ENCODE measurements at places on chromosomes 4 and X. TPM values are rescaled to one million over a fixed set of nuclear protein-coding genes. Genes with fewer than 3 reads are reported as not detected.

GRCh38 chrX:39827951-39828350, 269.8 kb downstream of the BCOR start:
- H3K4me1 ChIP-seq, result no peaks in the 10 kb centered on the region
- no peak overlapping the region for H3K27ac ChIP-seq
- no peak overlapping the region for H3K4me3 ChIP-seq
- no peaks in the 10 kb centered on the region for H3K36me3 ChIP-seq

- H3K4me1 ChIP-seq, result no peaks in the 10 kb centered on the region
- no peak overlapping the region for H3K27ac ChIP-seq
- no peak for DNase-seq
- H3K4me3 ChIP-seq, result no peak overlapping the region
- no peaks in the 10 kb centered on the region for H3K36me3 ChIP-seq
Measured at GRCh38 chr4:69896530-69897116, 34.2 kb upstream of the CSN1S1 start.

The GNRHR gene
- total RNA-seq, result not detected

DNA sequence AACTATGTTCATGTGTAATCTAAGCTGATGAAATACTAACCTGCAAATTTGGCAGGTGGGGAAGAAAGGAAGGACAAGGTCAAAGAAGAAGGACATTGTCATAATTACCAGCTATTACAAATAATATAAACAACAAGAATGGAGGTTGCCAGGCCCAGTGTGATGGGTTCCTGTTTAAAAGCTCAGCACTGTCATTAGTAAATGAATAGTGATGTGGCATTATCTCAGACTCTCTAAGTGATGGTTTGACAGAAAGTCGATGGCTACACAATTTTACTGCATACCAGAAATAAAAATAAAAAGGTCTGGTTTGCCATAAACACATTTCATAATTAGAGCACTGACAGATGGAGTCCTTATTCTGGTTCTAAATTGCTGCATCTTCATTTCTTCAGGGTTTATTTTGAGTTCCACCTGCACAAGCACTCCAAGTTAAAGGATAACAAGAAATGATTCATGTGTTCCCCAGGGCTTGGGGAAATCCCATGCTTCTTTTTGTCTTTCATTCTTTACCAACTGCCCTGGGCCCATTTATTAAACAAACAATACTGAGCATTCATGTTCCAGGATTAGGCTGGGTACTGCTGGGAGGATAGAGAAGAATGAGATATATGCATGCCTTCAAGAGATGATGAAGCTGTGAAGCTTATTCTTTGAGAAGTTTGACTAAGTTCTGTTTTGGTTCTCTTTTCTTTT, 367.8 kb upstream of the RASGEF1B start:
- H3K27ac ChIP-seq, result no peak overlapping the region
- H3K36me3 ChIP-seq, result no peaks in the 10 kb centered on the region
- no peaks in the 10 kb centered on the region for H3K4me1 ChIP-seq
- no peak for DNase-seq
- no peaks in the 10 kb centered on the region for H3K27me3 ChIP-seq
- no peak overlapping the region for H3K4me3 ChIP-seq

- no peaks in the 10 kb centered on the region for H3K36me3 ChIP-seq
- H3K27me3 ChIP-seq, result peaks cover 6% of the 10 kb centered on the region
- no peak overlapping the region for H3K27ac ChIP-seq
- no peak for DNase-seq
- H3K4me1 ChIP-seq, result no peaks in the 10 kb centered on the region
- peak overlapping the region; percentile 35 for H3K4me3 ChIP-seq
Measured at GRCh38 chrX:131791608-131792355, 231.3 kb upstream of the STK26 start.

DNA sequence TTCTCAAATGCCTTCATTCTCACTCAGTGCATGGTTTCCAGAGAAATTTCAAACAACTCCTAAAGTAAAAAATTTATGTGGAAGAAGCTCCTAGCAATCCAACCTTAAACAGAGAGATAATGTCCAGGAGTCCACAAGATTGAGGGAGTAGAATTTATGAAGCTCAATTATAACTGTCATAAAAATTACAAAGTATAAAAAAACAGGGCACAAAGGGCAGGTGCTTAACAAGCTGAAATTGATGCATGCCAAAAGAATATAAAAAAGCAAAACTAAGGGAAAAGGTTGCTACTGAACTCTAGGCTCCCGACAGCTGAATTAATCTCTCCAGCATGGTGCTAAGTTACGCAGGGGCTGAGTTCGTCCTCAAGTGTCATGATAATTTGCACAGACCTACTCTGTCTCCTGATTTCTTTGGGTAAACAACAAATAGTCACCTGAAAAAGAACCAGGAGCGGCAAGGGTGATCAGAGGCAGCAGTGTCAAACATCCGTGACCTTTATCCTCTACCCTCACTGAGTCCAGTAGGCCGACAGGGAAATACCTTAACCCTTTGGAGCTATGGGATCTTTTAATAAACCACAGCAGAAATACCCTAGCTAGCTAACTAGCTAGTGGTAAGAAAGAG, 47.2 kb upstream of the RELL1 start:
- DNase-seq, result peak; percentile 25
- no peaks in the 10 kb centered on the region for H3K27me3 ChIP-seq
- H3K4me1 ChIP-seq, result no peaks in the 10 kb centered on the region
- no peaks in the 10 kb centered on the region for H3K36me3 ChIP-seq

The PKD2 gene
- 5.9 TPM for total RNA-seq

- H3K27ac ChIP-seq, result no peak overlapping the region
- no peaks in the 10 kb centered on the region for H3K36me3 ChIP-seq
- H3K27me3 ChIP-seq, result no peaks in the 10 kb centered on the region
Measured at GRCh38 chr4:52685316-52685715, 26.2 kb upstream of the USP46 start.

DNA sequence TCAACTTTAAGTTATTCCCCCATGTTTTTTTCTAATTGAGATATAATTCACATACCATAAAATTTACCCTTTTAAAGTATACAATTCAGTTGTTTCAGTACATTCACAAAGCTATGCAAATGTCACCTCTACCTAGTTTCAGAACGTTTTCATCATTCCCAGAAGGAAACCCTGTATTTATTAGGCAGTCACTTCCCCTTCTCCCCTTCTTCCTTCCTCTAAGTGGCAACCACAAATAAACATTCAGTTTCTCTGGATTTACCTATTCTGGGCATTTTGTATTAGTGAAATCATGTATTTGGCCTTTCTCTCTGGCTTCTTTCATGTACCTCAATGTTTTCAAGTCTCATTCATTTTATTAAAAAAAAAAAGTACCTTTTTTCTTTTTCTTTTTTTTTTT, 101.9 kb downstream of the TET2 start:
- H3K27ac ChIP-seq, result no peak overlapping the region
- H3K4me1 ChIP-seq, result no peaks in the 10 kb centered on the region
- H3K4me3 ChIP-seq, result no peak overlapping the region
- no peak for DNase-seq
- H3K36me3 ChIP-seq, result no peaks in the 10 kb centered on the region

The AREG gene
- total RNA-seq, result 21.7 TPM

The KLF8 gene
- total RNA-seq, result 2.3 TPM

GRCh38 chrX:45506149-45506730, 305.6 kb upstream of the DIPK2B start:
- peak overlapping the region; percentile 51 for H3K27ac ChIP-seq
- H3K36me3 ChIP-seq, result no peaks in the 10 kb centered on the region
- no peaks in the 10 kb centered on the region for H3K4me1 ChIP-seq
- DNase-seq, result no peak
- H3K27me3 ChIP-seq, result no peaks in the 10 kb centered on the region

GRCh38 chr4:171981185-171981584, 168.0 kb downstream of the GALNTL6 start:
- no peaks in the 10 kb centered on the region for H3K4me1 ChIP-seq
- H3K36me3 ChIP-seq, result no peaks in the 10 kb centered on the region
- no peaks in the 10 kb centered on the region for H3K27me3 ChIP-seq
- no peak overlapping the region for H3K27ac ChIP-seq

The CXCL8 gene
- 0.89 TPM for total RNA-seq

GRCh38 chr4:20323991-20324390, 72.3 kb downstream of the SLIT2 start:
- no peaks in the 10 kb centered on the region for H3K4me1 ChIP-seq
- no peak overlapping the region for H3K27ac ChIP-seq
- peaks cover 5% of the 10 kb centered on the region for H3K27me3 ChIP-seq

DNA sequence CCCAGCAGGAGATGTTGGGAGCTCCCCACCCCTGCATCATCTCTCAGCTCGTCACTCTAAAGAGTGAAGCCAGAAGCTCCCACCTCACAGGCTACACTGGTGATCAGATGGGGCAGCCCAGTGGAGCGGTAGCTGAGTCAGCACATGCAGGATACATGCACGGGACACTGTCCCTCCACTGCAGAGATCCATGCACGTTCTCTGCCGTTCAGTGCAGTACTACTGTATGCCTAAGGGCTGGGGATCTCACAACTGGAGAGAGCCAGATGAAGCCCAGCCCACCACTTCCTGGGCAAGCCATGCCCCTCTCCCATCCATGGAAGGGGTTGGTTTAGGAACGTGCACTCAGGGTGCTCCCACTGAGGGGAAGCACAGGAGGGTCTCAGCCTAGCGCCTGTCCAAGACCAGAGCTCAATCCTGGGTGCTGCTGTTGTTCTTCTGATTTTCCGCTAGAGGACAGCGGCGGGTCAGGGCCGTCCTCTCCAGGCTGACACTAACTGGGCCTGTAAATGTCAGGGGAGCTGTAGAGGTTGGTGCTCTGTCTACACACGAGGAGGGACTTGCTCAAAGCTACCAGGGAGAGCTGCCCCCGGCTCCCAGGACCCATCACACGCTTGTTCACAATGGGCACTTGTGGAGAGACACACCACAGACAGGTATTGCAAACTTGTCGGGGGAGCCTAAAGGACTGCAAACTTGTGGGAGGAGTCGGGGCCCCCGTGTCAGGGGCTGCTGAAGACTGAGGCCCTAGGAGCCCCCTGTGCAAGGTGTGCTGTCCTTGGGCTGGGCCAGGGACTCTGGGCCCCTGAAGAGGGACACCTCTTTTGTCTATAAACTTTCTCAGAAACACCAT, 18.2 kb upstream of the ABLIM2 start:
- DNase-seq, result no peak
- no peak overlapping the region for H3K27ac ChIP-seq
- no peaks in the 10 kb centered on the region for H3K36me3 ChIP-seq
- no peaks in the 10 kb centered on the region for H3K27me3 ChIP-seq

Data from colonic mucosa (tissue), 4 donors.